Lung (tissue), 17 donors: ENCODE measurements at places on chromosomes 3 and 15. TPM values are rescaled to one million over a fixed set of nuclear protein-coding genes. Genes with fewer than 3 reads are reported as not detected.

The CCDC12 gene
- 75.2 TPM for polyA plus RNA-seq

The RARB gene
- polyA plus RNA-seq: 1.5 TPM

DNA sequence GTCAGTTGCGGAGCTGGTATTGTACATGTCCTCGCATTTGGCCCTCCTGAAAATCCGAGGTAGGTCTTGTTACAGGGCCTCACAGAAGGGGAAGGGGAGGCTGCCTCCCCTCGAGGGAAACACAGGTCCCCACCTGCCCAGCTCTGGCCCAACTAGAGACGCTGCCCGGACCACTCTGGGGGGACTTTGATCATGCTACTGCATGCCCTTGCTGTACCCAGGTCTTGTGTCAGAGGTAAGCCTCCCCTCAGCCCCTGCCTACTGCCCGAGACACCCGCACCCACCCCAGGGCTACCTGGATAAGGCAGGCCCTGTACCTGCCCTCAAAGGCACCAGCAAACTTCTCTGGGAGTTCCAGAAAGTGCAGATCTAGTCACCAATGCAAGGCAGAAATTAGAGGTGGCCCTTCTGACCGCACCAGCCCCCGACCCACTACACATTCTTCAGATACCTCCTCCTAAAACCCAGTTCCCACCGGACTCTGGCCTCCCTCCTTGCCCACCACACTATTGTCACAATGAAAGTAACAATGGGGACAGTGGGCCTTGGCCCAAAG lies 981 bp upstream of the SCAP start:
- no peak for DNase-seq

The CFAP161 gene
- 2.4 TPM for polyA plus RNA-seq

GRCh38 chr3:25094932-25095685 lies 333.0 kb upstream of the RARB start:
- no peak for DNase-seq

The GALNT15 gene
- polyA plus RNA-seq: 6.8 TPM

GRCh38 chr15:62809115-62809967 lies 233.2 kb upstream of the TPM1 start:
- DNase-seq: no peak

DNA sequence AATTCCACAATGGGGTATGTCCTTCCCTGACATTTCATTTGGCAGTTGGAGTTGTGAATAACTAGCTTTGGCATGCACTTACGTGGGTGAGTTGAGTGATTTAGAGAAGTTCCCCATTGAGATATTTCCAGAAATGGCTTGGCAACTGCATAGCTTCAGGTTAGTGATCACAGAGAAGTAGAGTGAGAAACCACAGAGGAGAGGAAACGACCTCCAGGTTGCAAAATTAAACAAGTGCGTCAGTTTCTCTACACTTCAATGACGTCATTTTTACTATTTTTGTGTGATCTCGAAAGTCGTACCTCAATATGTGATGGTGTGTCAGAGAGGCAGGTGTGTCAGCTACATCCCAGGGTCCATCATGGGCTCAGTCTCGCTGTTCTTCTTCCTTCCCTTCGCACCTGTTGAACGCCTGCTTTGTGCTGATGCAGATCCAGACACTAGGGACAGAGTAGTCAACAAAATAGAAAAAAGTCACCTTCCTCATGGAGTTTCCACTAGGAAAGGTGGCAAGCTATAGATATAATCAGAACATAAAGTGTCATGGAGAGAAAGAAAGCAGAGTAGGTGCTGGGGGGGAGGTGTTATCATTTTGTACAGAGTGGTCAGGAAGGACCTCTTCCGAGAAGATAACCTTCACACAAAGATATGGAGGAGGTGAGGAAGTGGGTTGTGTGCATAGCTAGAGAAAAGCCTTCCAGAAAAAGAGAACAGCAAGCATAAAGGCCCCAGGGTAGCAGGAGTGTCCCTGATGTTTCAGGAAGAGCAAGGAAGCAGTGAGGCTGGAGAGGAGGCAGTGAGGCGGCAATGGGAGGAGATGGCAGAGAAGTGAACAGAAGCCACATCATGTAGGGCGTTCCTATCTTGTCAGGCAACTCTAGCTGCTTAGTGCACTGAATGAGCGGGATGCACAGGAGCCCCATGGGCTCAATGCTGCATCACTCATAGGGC lies 75.6 kb downstream of the MCTP2 start:
- no peak for DNase-seq

GRCh38 chr3:53044371-53044710 lies 1.5 kb downstream of the SFMBT1 start:
- DNase-seq: no peak

DNA sequence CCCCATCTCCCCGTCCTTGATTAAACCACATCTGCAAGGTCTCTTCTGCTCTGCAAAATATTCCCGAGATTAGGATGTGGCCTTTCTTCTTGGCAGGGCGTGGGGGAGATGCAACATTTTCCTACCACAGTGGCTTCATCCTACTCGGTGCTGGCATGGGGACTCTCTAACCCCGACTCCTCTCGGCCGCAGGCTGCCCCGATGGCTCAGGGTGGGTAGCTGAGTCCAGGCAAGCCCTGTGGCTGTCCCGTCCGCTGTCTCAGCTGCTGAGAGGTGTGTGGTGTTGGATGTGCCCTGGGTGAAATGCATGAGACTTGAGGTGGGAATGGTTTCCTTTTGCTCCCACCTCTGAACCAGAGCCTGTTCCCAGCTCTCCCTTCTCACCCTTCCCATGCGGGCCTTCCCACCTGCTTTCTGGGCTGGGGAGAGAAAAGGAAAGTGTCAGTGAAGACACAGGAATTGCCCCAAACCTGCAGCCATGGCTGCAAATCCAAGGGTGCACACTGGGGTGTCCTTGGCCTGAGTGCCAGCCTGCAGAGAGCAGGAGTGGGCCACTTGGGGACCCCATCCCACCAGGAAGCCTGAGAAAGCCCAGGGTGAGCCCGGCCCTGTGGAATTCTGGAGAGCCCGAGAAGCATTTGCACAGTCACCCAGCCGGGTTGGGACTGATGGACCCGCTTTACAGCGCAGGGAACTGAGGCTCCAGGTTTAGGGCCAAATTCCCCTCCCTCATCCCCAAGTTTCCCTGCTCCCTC lies 115.0 kb downstream of the FBLN2 start:
- no peak for DNase-seq

GRCh38 chr3:108099679-108100428 lies 9.0 kb upstream of the CD47 start:
- no peak for DNase-seq

DNA sequence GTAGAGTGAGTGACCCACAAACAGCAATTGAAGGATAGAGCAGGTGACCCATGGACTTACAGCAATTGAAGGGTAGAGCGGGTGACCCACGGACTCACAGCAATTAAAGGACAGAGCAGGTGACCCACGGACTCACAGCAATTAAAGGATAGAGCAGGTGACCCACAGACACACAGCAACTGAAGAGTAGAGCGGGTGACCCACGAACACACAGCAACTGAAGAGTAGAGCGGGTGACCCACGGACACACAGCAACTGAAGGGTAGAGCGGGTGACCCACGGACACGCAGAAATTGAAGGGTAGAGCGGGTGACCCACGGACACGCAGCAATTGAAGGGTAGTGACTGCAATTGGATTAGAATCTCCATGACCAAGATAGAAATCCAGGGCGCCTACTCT lies 9.8 kb upstream of the TNK2 start:
- no peak for DNase-seq

The TEX9 gene
- 4.7 TPM for polyA plus RNA-seq

The ZMYND10 gene
- 31.4 TPM for polyA plus RNA-seq

The GNAT1 gene
- polyA plus RNA-seq: 0.16 TPM

The DIS3L gene
- polyA plus RNA-seq: 8.0 TPM

GRCh38 chr3:125024817-125025216 lies 31.0 kb downstream of the HEG1 start:
- no peak for DNase-seq

The PLCB2 gene
- 54.9 TPM for polyA plus RNA-seq

- DNase-seq: no peak
These were observed 296.7 kb downstream of the PTPRG start for GRCh38 chr3:61858054-61858453.

DNA sequence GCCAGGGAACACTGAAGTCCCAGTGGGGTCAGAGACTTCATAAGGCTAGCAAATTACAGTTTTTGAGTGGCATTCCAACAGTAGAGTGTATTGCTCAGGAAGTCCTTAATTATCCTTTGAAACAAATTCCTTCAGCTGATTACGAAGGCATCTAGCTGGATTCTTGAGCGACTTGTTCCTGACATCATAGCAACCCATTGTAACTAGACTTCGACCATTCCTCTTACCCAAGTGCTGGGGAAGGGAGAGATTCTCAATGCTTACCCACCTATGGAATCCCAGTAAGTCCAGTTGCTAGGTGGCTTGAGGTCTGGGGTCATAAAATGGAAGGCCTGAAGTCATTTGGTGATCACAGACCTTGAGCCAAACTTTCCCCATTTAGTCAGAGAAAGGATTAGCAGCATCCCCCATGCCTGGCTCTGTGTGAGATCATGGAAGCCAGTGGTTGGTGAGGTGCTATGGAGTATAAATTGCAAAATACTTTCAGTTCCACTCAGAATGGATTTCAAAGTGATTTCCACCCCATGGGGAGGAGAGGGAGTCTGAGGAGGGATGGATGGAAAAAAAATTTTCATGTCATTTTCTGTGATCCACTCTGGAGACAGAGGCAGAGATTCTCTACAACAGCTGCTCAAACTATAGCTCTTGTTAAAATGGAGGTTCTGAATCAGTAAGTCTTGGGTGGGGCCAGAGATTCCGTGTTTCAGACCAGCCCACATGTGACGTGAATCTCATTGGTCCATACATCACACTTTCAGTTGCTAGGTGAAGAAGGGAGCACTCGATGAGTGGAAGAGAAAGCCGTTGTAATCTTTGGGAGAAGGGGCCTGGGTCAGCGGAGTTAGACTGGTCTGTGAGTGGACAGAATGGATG lies 45.7 kb downstream of the CD86 start:
- peak; percentile 14 for DNase-seq

DNA sequence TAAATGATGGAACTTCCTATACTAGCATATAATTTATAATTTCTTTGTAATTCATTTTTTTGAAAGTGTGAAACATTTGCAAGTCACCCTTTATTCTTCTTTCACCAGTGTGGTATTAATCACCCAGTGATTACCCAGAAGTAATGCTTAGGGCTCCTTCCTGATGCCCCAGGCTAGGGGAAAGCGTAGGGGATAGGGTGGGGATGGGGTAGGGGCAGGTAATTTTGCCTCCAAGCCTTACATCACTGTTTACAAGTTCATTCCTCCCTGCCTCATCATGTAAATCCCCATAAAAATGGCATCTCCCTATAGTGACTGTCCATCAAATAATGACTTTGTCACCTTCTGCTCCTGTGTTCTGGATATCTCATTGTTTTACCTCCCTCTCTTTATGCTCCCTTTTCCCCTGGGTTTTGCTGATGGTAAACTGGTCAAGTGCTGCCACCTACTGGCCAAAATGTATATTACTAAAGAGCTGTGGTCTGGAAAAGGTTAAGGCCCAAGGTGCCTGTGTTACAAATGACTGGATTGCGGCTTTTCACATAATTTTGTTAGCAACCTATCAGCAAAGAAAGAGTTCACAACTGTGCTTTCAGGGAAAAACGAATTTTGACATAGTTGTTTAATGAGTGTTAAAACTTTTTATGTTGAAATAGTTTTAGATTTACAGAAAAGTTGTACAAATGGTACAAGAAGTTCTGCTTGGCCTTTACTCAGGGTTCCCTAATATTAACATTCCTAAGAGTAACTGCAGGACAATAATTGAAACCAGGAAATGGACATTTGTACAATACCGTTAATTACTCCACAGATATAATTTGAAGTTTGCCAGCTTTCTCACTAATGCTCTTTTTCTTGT lies 54.7 kb downstream of the ONECUT1 start:
- peak; percentile 69 for DNase-seq

DNA sequence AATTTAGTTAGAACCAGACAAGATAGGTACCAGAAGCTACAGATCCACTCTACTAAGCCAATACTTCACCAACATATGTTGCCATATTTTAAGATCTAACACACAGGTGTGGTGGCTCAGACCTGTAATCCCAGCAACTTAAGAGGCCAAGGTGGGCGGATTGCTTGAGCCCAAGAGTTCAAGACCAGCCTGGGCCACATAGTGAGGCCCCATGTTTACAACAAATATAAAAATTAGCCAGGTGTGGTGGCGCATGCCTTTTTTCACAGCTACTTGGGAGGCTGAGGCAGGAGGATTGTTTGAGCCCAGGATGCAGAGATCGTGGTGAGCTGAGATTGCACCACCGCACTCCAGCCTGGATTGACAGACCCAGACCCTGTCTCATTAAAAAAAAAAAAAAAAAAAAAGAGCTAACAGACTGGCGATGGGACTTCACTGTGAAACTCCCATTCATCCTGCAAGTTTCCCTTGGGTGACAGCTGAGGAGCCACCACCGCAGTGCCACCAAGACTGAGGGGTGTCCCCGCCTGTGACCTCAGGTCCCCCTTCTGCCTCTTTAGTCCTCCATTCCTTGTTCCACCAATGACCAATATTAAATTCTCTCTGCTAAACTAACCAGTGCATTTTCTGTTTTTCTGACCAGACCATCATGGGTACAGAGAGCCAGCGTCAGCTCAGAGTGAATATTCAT lies 163.3 kb downstream of the OR4M2 start:
- no peak for DNase-seq

DNA sequence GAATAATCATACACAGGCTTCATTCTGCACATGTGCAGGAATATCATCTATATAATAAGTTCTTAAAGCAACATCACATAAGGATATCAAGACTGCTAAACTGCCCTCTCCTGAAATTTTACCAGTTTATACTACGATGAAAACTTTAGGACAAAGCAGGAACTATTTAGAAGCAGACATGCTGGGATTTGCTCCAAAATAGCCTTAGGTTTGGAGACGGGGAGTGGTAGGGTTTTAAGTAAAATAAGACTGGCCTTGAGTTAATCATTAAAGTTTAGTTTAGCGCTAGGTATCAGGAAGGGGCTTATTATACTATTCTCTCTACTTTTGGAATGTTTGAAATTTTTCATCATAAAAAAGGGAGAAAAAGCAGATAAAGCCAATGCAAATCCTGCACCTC lies 115.8 kb downstream of the SRGAP3 start:
- DNase-seq: peak; percentile 39

GRCh38 chr3:166052440-166052839 lies 215.2 kb upstream of the BCHE start:
- no peak for DNase-seq

The MUC20 gene
- 23.9 TPM for polyA plus RNA-seq

DNA sequence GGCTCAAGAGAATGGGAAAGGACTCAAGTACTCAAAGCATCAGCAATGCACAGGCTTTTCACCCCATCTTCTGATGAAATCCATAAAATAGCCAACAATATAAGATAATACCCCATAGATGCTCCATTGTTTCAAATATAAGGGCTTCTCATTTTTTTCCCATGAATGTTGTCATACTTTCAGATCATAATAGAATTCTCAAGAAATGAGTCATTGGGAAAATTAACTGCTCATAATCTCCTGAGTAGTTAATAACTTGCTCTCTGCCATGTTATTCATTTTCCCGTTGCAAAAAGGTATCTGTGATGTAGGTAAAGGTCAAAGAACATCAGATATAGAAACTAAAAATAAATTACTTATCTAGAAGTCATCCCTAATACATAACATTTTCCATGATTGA lies 121.9 kb downstream of the NSUN3 start:
- no peak for DNase-seq

The CERS3 gene
- 0.12 TPM for polyA plus RNA-seq

DNA sequence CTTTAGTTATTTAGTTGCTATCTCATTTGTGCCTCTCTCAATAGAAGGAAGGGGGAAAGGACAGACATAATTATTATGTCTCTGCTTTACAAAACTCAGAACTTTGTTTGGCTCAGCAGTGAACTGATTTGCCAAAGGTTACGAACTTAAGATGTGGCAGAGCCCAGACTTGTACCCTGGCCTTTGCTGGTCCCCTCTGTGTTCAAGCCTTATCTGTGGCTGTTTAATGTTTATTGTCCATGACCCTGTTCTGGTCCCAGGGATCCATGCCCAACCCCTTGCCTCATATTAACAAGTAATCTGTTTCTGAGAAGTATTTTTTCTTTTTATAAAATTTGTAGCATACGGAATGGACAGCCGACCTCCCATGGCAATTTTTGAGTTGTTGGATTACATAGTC lies 10.7 kb downstream of the SNAPC5 start:
- DNase-seq: no peak
